ENCODE measurements at places on chromosomes 6 and 20.

- DNase-seq = no peak
Observed at GRCh38 chr6:122066200-122066599, 333.3 kb upstream of the HSF2 start.

GRCh38 chr20:51497542-51498467 is 44.7 kb downstream of the NFATC2 start:
- peak; percentile 30 for DNase-seq

DNA sequence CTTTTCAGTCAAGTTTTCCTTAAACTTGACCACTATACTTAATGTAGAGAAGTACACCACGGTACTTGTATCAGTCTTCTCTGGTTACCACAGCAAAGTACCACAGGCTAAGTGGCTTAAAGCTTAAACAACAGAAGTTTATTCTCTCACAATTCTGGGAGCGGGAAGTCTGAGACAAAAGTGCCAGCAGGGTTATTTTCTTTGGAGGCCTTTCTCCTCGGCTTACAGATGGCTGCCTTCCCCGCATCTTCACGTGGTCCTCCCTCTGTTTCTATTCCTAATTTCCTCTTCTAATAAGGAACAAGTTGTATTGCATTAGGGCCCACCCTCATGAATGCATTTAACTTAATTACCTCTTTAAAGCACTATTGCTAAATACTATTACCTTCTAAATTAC is 258.0 kb downstream of the PLCB1 start:
- no peak for DNase-seq

GRCh38 chr6:89612121-89612520 is 26.4 kb downstream of the LYRM2 start:
- no peak for DNase-seq

DNA sequence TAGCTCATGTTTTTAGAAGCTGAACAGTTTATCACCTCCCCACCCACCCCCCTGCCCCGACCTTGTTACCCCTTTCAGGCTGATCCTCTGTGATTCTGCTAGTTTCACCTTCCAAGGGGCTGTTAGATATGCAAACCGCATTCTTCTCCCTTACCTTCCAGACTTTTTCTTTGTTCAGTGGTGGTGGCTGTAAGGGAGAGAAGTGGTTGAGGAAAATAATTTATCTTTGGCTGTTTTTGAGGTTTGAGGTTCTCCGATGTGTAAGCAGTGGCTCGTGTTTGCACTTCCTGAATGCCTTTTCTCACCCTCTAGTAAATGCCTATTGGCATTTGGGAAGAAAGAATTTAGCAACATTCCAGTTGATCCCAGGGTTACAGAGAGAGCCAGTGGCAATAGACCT is 69.4 kb upstream of the KCNG1 start:
- DNase-seq = no peak

- no peak for DNase-seq
Observed at GRCh38 chr6:75337835-75338580, 53.4 kb upstream of the TMEM30A start.

GRCh38 chr20:34164381-34164984 is 52.4 kb upstream of the EIF2S2 start:
- no peak for DNase-seq

GRCh38 chr20:63502671-63503172 is 3.8 kb upstream of the EEF1A2 start:
- DNase-seq = no peak

- no peak for DNase-seq
Observed at GRCh38 chr6:95948324-95948723, 67.5 kb upstream of the FUT9 start.
